ENCODE measurements at places on chromosomes 16 and 17.

GRCh38 chr16:16172991-16173390, 50.3 kb downstream of the ABCC6 start:
- DNase-seq: no peak

GRCh38 chr16:69049146-69049545, 56.3 kb upstream of the HAS3 start:
- no peak for DNase-seq

GRCh38 chr17:17172990-17173389, 33.1 kb downstream of the PLD6 start:
- no peak for DNase-seq

GRCh38 chr16:87384162-87384874, 742 bp upstream of the FBXO31 start:
- DNase-seq: no peak

DNA sequence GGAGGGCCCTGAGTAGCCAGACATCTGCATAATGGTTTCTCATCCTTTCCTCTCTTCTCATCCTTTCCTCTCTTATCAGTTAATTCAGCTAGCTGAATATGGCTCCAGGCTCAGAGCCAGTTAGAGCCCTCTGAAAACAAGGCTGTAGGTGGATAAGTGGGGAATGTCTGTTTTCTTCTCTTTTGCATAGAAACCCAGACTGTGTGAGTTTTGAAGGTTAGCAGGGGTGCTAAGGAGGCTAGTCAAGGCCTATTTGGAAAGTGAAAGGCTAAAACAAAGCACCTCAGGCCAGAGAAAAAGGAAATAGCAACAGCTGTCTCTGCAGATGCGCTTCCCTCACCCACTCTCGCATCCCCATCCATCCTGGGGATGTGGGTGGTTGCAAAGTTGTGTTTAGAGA, 420.9 kb downstream of the SHISA9 start:
- peak; percentile 78 for DNase-seq

DNA sequence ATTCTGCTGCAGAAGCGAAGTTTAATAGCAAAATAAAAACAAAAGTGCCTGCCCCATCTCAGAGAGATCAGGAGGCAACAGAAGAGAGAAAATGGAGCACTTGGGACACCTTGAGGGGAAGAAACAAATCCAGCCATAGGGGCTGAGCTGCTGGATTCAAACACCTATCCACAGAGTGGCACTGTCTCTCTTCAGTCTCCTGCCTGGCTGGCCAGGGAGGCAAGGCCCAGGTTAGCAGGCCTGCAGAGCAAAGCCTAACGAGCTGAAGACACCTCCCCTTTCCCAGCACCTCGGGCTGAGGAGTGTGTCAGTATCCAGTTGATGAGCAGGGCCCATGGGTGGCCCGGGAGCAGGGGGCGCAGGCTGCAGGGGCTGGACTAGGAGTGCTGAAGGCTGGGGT, 8.8 kb upstream of the KRT31 start:
- peak; percentile 41 for DNase-seq

Measured in ELF-1 (cell line).